ENCODE measurements at places on chromosomes 11 and 22.

- no peak for DNase-seq
Observed at GRCh38 chr11:33790040-33790439, 15.7 kb upstream of the FBXO3 start.

- no peak for DNase-seq
Observed at GRCh38 chr11:76453248-76453647, 8.4 kb downstream of the EMSY start.

DNA sequence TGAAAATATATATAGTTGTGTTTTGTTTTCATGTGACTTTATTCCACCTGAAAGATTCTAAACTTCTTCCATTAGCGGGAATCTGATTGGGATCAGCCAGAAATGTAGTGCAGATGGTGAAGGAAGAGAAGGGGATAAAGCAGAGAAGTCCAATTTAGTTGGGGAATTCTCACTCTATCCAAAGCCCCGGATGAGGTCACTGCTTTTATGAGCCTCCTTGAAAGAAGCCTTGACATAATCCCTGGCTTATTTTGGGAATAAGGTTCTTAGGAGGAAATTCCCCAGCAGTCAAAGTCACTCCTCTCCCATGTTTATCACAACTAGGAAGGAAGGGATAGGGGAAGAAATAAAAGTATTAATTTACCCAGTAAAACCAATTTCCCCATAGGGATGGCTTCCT lies 41.1 kb downstream of the OSBP start:
- DNase-seq: no peak

GRCh38 chr11:18012122-18012905 lies 533 bp downstream of the SERGEF start:
- DNase-seq: no peak

- no peak for DNase-seq
Observed at GRCh38 chr11:31092638-31093037, 276.9 kb downstream of the DCDC1 start.

All from ecto neural progenitor cell (in vitro differentiated cells).